ENCODE measurements at places on chromosomes 1 and 21. TPM values are rescaled to one million over a fixed set of nuclear protein-coding genes. Genes with fewer than 3 reads are reported as not detected.

The CACNA1S gene
- total RNA-seq = not detected

The RHOU gene
- total RNA-seq = 7.5 TPM

GRCh38 chr1:223820515-223820858, 25.3 kb downstream of the TP53BP2 start:
- H3K36me3 ChIP-seq = peaks cover 6% of the 10 kb centered on the region
- no peak overlapping the region for H3K4me3 ChIP-seq
- no peak overlapping the region for H3K27ac ChIP-seq
- DNase-seq = no peak

- no peak overlapping the region for H3K27ac ChIP-seq
- no peaks in the 10 kb centered on the region for H3K36me3 ChIP-seq
- H3K4me1 ChIP-seq = no peaks in the 10 kb centered on the region
Observed at GRCh38 chr1:39727221-39727931, 11.3 kb upstream of the PPIE start.

DNA sequence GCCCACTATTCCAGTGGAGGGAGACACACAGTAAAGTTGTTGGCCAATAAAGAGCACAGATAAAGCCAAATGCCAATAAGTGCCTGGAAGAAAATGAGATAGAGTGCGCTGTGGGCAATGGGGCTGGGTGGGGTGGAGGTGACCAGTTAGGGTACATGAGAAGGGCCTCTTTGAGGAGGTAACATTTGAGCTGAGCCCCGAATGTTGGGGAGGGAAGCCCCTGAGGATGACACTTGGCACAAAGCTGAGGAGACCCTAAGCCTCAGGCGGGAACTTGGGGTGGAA, 979 bp downstream of the S100A9 start:
- no peak overlapping the region for H3K27ac ChIP-seq
- peaks cover 15% of the 10 kb centered on the region for H3K4me1 ChIP-seq
- DNase-seq = no peak

- DNase-seq = no peak
- no peak overlapping the region for H3K27ac ChIP-seq
- H3K27me3 ChIP-seq = no peaks in the 10 kb centered on the region
- no peak overlapping the region for H3K4me3 ChIP-seq
- no peaks in the 10 kb centered on the region for H3K4me1 ChIP-seq
Observed at GRCh38 chr21:19461481-19462205, 1058.1 kb upstream of the TMPRSS15 start.

- H3K4me3 ChIP-seq = no peak overlapping the region
- H3K36me3 ChIP-seq = peaks cover 3% of the 10 kb centered on the region
- no peak for DNase-seq
- peaks cover 39% of the 10 kb centered on the region for H3K27me3 ChIP-seq
- H3K4me1 ChIP-seq = peaks cover 9% of the 10 kb centered on the region
Observed at GRCh38 chr1:28162151-28162550, 14.3 kb downstream of the PTAFR start.

All from activated naive CD8-positive, alpha-beta T cell treated with anti-CD3 and anti-CD28 coated beads, Interleukin-2, amount 10 ng/mL, durations not matched to agents 7 days and 5 days (primary cell).